ENCODE measurements at places on chromosomes 1 and 21.

DNA sequence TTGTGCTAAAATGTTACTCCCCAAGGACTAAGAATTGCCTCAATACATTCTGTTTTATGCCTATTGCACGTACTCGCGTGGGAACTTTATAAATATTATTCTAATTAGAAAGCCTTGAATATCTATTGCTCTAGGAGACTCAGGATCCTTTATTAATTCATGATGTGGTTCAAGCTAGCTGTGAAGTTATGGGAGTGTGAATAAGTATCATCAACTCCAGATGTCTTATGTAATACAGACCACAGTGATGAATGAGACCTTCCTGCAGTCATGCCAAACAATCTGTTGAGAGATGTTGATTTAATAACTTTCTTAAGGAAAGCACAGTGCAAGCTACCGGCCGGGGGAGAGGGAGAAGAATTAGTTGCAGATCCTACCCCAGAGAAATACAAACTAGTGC, 519.2 kb upstream of the ZP4 start:
- no peak for DNase-seq

GRCh38 chr1:222090103-222090502, 348.2 kb upstream of the DUSP10 start:
- DNase-seq, result no peak

- peak; percentile 4 for DNase-seq
Observed at GRCh38 chr1:13699936-13700520, at the start of gene PRDM2. TSS of gene PRDM2 (plus strand) at chr1:13700188. CDS start at chr1:13715606, 15,418 bp downstream.

- no peak for DNase-seq
Observed at GRCh38 chr21:34967509-34968289, 81.4 kb downstream of the RUNX1 start.

GRCh38 chr1:201748335-201748734, 80.6 kb upstream of the IPO9 start:
- DNase-seq, result no peak

DNA sequence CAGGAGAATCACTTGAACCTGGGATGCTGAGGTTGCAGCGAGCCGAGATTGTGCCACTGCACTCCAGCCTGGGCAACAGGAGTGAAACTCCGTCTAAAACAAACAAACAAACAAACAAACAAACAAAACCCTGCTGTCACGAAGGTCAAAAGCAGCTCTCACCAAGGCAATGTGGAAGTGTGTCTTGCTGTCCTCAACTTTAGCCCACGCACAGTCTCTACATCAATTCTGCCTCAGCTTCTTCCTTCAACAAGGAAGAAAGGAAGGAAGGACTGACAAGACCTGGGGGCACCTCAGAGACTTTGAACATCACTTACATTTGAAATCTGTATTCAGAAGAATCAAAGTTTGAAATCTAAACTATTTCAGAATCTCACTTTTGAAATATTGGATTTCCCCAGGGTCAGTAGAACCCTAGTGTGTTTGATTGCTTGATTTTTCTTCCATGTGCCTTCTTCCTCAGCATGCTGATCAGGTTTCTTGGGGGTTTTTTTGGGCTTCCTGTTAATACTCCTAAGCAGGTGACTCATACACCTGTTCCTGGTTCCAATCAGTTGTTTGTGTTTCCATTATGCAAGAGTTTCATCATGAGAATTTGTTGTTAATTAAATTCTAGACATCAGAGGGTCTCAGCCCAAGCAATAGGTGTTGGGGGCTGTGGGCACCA, 6.5 kb upstream of the CSTB start:
- DNase-seq, result no peak

DNA sequence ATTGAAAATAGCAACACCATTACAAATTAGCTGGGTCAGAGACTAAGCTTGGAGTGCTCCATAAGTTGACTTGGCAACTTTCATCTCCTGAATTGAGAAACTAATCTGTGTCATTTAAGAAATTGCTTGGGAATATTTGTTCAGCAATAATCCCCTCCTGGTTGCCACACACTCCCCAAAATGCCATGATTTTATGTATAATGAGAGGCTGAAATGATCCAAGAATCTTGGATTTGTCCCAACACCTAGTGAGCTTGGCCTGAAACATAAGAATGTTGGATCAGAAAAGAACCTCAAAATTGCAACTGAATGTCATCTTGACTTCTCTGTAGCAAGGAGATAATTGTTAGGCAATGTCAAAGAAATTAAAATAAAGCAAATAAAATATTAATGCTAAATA, 805.9 kb upstream of the ADAMTS5 start:
- no peak for DNase-seq

GRCh38 chr1:87203904-87204303, 124.8 kb upstream of the LMO4 start:
- DNase-seq, result peak; percentile 85

DNA sequence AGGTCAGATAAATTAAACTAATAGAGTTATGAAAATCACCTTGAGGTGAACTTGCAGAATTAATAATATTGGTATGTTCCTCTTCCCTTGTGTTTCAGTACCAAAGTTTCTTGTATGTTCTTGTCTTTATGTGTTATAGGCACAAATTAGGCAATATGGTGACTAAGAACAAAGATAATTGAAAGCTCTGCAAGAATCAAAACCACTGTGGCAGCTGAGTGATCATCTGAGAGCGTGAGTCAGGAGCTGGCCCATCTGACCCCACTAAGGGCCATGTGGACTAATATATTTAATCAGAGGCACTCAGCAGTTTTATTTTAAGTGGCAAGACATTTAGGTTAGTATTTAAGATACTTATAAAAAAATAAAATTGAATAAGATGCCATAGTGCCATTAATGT, 12.8 kb upstream of the CASQ2 start:
- no peak for DNase-seq

- no peak for DNase-seq
Observed at GRCh38 chr1:205604825-205605505, 26.8 kb downstream of the ELK4 start.

DNA sequence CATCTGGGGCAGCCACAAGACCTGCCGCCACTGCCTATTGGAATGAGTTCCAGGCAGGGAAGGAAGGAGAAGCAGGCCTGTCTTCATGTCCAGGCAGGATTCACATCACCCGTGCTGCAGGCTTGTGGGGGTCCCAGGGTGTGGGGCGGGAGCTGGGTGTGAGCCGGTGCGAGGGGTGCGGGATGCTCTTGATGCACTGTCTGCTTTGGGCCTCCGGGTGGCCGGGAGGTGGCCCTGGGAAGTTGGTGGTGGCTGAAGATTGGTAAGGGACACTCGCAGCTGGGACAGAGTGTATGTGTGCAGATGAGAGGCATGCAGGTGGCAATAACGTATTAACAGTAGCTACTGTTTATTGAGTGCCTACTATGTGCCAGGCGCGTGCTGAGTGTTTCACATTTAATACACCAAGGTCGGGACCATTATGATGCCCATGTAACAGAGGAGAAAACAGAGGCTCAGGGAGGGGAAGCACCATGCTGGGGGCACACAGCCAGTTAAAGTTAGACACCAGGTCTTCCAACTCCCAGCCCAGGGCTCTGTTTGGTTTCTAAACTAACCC, 3.3 kb downstream of the CROCC start:
- no peak for DNase-seq

DNA sequence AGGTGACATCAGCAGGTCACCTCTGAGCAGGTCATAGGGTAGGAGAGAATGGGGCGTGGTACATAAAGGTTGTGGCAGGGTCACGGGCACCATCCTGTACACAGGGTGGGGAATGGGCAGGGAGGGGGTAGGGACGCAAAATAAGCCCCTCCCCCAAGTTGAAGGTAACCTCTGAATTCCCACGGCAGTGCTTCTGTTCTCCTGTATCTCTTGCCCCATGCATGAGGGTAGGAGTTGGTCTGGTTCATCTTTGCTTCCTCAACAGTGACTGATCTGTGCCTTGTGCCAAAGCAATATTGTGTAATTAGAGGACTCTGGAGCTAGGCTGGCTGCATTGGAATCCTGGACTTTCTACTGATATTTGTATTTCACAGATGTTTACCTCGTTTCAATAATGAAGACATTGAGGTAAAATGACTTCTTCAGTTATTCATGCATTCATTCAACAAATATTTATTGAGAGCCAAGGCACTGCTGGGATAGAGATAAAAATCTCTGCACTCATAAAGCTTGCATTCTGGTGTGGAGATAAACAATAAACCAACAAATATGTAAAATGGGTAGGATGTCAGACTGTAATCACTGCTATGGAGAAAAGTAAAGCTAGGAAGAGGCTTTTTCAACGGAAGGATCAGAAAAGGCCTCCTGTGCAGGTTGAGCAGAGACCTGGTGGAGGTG, 18.4 kb upstream of the GFI1 start:
- no peak for DNase-seq

- no peak for DNase-seq
Observed at GRCh38 chr1:231078250-231078649, 38.2 kb upstream of the FAM89A start.

GRCh38 chr1:9798236-9799130, 25.3 kb downstream of the CLSTN1 start:
- no peak for DNase-seq

- DNase-seq, result no peak
Observed at GRCh38 chr1:36692465-36693160, 209.9 kb upstream of the CSF3R start.

DNA sequence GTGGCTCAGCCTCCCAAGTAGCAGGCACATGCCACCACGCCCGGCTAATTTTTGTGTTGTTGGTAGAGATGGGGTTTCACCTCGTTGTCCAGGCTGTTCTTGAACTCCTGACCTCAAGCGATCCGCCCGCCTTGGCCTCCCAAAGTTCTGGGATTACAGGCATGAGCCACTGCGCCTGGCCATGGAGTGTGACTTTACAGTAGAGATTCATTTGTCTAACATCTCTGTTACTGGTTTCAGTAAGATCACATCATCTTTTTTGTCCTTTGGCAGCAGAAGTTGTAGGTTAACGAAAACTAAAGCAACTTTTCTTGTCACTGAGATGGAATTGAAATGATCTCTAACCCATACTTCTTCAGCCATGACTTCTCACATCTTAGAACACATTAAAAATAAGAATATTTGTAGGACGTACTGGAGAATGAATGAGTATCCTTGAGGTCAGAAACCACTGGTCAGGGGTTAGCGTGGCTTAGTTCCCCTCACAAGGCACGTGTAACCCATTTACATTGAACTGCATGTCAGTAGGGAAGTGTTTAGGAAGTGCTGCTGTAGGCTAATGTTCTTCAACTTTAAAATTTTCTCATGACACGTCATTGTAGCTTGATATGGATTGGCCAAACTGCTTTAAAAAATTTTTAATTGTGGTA, 75.9 kb downstream of the CAMTA1 start:
- DNase-seq, result no peak

Data from NCI-H2029 (cell line).